ENCODE measurements at places on chromosomes 2 and 18.

DNA sequence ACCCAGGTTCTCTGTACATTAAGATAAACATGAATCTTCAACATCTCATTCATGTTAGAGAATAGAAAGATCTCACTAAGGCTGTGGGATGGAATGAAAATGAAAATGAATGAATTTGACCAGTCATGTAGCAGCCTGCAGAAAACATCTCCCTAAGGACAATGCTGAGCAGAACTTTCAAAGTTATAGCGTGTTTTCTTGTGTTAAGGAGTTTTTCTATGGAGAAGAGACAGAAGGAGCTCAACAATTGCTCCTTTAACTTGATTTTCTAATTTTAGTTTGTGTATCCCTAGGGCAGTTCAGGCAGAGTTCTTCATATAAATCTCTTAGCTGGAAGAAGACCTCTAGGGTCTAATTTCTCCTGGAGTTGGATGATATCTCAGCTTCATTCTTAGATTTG, 45.2 kb upstream of the PDCL3 start:
- no peak for DNase-seq

- no peak for DNase-seq
Measured at GRCh38 chr2:203824057-203824456, 43.5 kb upstream of the CTLA4 start.

DNA sequence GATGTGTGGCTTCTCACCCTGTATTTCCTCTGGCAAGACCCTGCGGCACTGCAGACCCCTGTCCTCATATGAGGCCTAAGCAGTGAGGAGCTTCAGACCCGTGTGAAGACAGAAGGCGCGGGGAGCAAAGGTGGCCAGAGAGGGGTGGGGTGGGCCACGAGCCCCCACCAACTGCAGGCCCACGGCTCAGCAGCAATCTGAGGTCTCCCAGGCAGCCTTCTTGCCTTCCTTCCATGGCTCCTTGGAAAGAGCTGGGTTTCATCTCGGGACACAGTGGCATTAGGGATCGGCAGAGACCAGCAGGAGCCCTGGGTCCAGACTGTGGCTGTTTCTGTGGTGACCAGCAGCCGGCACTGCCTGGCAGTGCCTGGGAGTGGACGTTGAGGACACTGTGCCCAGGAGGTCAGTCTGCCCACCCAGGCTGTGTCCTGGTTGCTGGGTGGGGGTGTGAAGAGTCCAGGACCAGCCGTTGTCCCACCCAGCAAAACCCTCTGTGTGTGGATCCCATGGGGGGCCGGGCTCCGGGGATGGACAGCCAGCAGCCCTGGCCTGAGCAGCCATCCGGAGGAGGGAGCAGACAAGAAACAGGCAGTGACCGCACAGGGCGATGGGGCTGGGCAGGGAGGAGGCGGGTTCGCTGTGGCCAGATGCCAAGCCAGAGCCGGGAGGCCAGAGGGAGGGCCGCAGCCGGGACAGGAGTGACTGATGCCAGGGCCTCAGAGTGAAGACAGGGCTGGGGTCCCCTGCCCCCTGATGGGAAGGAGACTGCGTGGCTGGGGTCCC, 73.8 kb downstream of the RRM2 start:
- no peak for DNase-seq

GRCh38 chr2:19362755-19363473, 4.5 kb upstream of the OSR1 start:
- no peak for DNase-seq

DNA sequence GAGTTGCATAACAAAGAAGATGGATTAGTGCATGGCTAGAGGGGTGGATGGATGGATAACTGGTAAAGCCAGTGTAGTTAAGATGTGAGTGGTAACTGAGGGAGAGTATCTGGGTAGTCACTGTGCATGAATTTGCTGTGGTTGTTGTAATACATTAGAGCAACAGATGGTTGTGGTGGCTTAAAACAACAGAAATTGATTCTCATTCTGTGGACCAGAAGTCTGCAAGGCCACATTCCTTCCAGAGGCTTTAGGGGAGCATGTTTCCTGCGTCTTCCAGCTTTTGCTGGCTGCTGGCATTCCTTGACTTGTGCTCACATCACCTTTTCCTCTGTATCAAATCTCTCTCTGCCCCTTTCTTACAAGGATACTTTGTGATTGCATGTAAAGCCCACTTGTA, 155.4 kb downstream of the ASB1 start:
- DNase-seq = no peak

GRCh38 chr2:96856776-96857666, 795 bp downstream of the ANKRD39 start:
- no peak for DNase-seq

DNA sequence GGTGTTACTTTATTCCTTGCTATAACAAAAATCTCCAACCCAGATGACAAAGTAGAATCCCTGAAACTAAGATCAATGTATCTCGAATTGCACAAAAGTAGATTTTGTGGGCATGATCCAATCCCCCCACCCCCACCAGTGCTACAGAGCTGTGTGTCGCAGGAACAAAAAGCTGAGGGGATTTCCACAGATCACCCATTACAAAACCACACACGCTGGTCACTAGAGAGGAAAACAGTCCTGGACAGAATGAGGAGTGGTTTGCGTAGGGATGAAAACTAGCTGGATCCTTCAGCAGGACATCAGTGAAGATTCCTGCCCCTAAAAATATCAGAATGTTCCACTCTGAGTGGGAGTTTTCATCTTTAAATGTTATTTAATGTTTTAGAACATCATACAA, 165.3 kb upstream of the STK17B start:
- DNase-seq = no peak

- DNase-seq = no peak
Measured at GRCh38 chr2:234952270-234953115, 676 bp downstream of the SH3BP4 start.

- DNase-seq = no peak
Measured at GRCh38 chr2:241559323-241560161, 997 bp downstream of the BOK start.

- no peak for DNase-seq
Measured at GRCh38 chr2:217142649-217143266, 282.9 kb upstream of the TNP1 start.

GRCh38 chr18:13218997-13219396, 437 bp downstream of the LDLRAD4 start:
- no peak for DNase-seq

DNA sequence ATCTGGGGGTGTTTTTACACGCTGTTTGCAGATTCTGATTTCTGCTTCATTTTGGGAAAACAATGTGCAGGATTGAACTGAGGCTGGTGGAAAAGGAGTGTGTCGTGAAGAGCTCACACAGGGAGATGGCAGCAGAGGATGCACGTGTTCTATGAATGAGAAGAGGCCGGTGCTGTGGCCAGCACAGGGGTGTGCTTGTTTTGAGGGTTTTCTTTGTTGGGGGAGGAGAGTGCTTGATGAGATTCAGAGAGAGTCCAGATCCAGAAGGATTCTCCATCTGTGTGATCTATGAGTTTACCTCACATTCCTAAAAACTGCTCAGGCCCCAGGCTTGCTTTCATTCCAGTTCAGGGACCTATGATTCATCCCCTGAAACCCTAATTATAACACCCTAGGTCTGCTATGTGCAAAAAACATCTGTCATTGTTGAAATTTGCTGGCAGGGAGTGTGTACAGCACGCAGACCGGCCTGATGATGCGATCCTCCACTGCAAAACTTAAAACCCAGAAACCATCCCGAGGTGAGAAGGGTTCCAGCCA, 12.1 kb downstream of the TGFA start:
- DNase-seq = no peak

GRCh38 chr2:235011607-235011928, 59.8 kb downstream of the SH3BP4 start:
- DNase-seq = no peak

GRCh38 chr2:143720095-143720664, 591.0 kb downstream of the ARHGAP15 start:
- no peak for DNase-seq

GRCh38 chr2:174826051-174826450, 61.8 kb upstream of the CHRNA1 start:
- no peak for DNase-seq

- DNase-seq = no peak
Measured at GRCh38 chr2:235077046-235077445, 125.2 kb downstream of the SH3BP4 start.

- DNase-seq = peak; percentile 15
Measured at GRCh38 chr18:21179590-21180220, 62.3 kb upstream of the GREB1L start.

DNA sequence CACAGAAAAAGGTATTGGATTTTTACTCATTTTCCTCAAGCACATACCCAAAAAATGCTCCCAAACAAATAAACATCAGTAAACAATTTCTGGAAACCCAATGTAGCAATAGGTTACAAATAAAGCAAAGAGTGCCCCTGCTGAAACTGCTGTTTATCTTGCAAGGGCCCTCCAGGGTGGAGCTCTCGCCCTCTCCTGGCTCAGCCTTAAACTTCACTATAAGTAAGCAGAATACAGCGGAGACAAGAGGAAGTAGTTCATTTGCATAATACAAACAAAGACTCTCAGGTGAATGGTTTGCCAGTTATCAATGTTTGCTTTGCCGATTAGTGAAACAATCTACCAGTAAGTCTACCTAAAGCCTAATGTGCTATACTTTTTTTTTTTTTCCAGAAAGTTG, 437.6 kb downstream of the DLGAP1 start:
- DNase-seq = no peak

DNA sequence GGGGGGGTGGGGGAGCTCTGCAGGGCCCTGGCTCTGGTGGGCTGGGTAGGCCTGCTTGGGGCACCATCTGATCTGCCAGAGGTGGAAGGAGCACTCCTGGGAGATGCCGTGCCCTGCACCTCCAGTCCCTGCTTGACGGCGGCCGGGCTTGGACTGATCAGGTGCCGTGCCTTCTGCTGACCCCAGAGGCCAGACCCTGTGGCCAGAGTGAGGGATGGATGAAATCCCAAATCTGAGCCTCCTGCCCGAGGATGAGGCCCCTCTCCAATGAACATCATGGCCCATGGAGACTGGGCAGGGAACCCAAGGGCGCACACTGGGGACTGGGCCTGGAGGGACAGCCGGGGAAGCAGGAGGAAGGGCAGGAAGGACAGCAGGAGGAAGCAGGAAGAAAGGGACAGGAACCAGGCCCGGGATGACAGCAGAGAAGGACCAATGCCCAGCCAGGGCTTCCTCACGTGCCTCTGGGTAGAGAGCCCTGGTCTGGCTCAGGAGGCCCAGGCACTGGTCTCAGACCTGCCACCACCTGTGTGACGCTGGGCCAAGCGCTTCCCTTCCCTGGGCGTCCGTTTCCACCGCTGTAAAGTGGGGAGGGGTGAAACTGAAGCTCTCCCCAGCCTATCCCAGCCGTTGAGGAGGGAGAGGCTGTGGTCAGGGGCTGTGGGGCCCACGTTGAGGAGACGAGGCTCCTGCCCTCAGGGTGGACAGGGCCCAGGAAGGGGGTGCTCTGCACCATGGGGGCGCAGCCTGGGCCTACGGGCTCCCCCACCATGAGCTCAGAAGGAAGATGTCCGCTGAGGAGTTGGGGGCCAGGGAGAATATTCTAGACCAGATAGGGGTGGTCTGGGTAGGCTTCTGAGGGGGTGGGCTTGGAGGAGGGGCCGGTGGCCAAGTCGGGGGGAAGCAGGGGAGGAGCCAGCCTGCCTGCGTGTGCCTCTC, 1.0 kb upstream of the GPR35 start:
- DNase-seq = no peak

DNA sequence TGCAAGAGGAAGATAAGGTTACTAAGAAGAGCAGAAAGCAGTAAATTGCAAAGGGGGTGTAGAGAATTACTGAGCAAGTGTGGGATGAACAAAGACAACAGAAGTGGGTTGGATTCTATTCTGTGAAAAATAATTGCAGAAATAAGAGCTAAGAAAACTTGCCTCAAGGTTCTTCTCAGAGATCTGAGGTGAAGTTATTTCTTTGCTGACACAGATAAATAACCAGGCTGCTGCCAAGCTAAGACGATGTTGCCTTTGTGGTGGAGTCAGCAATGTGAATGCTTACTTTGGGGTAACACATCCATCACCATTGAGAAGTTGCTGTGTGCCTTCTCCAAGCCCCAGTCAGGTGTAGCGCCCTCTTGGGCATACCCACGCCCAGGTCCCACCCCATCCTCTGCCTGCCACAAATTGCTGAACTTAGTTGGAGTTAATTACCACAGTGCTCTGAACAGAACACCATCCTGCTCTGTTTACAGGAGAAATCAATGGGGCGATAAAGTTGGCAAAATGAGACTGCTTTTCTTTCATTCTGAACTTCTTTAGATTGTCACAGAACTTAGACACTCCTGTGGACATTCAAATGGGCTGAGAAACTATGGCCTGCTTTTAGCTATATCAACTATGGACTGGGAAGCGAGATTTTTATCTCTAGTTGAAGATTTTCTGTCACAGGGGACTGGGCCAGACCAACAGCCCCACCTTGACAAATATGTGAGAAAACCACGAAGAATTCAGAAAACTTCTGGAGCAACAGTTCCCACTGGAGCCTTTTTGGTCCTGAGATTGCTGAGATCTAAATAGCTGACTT, 283.6 kb downstream of the TMX3 start:
- DNase-seq = no peak

- no peak for DNase-seq
Measured at GRCh38 chr18:31278609-31279071, 39.3 kb upstream of the DSG1 start.

DNA sequence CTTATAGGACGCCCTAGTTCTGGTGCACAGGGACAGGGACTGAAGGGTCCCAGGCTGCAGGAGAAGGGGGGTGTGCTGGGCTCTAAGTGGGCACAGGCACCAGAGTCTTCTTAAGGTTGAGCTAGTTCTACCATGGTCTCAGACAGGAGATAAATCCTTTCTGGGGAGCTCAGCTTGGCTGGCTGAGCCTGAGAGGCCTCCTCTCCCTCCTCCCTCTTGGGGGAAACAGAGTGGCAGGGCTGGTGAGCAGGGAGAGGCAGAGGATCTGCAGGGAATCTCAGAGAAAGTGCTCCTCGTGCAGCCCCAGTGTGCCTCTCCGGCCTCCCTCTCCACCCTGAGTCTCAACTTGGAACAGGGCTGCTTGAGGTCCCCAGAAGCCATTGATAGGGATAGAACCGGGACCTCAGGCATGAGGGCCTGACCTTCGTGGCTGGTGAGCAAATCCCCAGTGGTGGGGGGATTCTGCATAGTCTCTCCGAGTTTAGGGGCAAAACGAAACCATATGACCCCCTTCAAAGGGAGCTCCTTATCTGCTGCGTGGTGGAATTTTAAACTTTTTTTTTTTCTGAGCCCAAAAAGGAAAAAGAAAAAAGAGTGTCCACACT, 2.0 kb downstream of the GDF7 start:
- no peak for DNase-seq

GRCh38 chr2:111537078-111537655, 346.8 kb downstream of the ANAPC1 start:
- DNase-seq = no peak

GRCh38 chr2:72148837-72149555, 1.3 kb upstream of the CYP26B1 start:
- DNase-seq = no peak

All from stimulated activated CD8-positive, alpha-beta memory T cell treated with anti-CD3 and anti-CD28 coated beads, Interleukin-4, amount 100 ng/mL, for 1 hour (primary cell).